Stimulated activated CD4-positive, alpha-beta T cell treated with anti-CD3 and anti-CD28 coated beads, TNF-alpha, amount 100 ng/mL, for 4 hours (primary cell): ENCODE measurements at places on chromosomes 5 and 9.

DNA sequence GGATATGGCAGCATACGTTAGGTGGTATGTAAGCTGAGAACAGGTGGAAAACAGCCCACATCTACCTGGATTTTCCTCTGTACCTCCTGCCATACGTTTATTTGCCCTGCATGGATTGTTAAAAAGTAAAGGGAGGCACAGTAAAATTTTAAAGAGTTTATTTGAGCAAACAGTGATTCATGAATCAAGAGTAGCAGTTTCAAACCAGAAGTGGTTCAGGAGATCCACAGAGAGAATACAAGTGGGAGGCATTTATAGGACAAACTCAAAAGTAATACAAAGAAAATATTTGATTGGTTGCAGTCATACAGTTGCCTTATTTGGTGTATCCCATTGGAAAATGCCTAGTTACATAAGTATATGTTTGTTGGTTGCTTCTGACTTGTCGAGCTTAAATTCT is 117.6 kb downstream of the FAM170A start:
- no peak for DNase-seq

GRCh38 chr5:4802044-4802443 is 338.1 kb upstream of the ADAMTS16 start:
- DNase-seq: no peak

- DNase-seq: no peak
These were observed 3.6 kb upstream of the NPR3 start for GRCh38 chr5:32707418-32707997.

GRCh38 chr9:74528207-74528606 is 31.1 kb downstream of the RORB start:
- DNase-seq: no peak
